Activated CD4-positive, alpha-beta T cell treated with anti-CD3 and anti-CD28 coated beads, Interleukin-2, amount 50 U/mL, for 16 hours (primary cell): ENCODE measurements at places on chromosomes 6 and 20.

GRCh38 chr6:133092771-133093170, 148.4 kb upstream of the EYA4 start:
- no peak for DNase-seq

DNA sequence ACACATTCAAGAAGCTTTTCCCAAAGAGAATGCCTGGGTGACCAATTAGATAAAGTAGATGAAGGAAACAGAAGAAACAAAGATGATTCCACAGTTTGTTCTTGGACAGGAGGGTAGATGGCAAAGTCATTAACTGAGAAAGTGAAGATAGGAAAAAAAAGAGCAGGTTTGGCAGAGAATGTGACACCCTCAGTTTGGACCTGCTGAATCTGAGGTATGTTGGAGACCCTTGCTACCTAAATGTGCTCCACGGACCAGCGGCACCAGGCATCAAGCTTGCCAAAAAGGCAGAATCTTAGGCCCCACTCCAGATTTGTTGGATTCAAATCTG, 49.7 kb downstream of the ARHGAP18 start:
- DNase-seq: no peak

- DNase-seq: peak; percentile 56
Observed at GRCh38 chr6:32177183-32177787, 920 bp upstream of the RNF5 start.

DNA sequence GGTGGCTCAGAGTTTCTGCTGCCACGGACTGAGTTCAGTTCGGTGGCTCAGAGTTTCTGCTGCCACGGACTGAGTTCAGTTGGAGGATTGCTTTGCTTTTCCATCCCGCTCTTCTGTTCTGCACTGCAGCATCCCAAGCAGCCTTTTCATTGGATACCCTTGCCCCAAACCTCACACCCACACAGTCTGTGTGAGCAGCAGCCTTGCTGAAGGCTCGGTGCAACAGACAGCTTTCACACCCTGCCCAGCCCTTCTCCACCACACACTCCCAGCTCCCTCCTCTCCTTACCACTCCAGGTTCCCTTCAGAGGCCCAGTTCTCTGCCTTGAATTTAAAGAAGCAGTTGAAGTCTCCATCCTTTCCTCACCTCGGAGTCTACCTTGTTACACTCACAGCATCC, 52.5 kb upstream of the CHD6 start:
- no peak for DNase-seq

GRCh38 chr6:39942903-39943580, 8.8 kb upstream of the MOCS1 start:
- DNase-seq: no peak

DNA sequence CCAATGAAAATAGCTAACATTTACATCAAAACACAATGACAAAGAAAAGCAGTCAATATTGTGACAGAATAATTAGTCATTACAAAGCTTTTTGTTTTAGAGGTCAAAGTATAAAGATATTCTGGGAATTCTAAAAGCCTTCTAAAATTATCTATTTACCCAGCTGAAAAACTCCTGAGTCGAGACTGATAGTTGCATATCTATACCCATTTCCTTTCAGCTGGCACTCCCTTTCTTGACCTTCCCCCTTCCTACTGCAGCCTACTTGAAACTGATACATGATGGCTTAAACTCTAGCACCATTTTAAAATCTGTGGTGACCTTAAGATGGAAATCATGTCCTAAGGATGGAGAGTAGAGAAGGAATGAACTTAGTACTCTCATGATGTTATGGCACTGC, 38.6 kb downstream of the LMBRD1 start:
- DNase-seq: no peak

DNA sequence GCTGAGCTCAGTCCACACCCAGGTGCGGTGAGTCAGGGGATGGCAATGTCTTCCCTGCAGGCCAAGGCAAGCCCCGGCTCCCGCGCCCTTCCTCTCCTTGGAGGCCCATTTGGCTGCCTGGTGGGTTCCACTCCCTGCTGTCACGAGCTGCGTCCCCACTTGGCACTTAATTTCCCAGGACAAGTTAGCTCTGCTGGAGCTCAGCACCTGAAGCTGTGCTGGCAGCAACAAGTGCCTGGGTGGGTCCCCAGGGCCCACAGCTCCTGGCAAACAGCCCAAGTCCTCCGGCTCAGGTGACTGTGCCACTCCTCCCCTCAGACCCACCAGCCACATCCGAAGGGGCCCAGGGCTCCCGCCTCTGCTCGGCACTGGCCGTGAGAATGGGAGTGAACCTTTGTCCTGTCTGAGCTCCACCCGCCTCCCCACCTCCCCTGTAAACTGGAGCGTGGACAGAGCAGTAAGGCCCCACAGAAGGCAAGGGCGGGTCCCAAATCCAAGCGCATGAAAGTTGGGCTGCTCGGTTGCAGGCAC, 16.9 kb downstream of the LAMA5 start:
- DNase-seq: no peak

GRCh38 chr6:163572612-163573011, 158.1 kb downstream of the QKI start:
- DNase-seq: no peak
